Natural killer cell (primary cell): ENCODE measurements at places on chromosomes 11 and 22.

GRCh38 chr22:34781681-34782080 is 284.3 kb upstream of the ISX start:
- DNase-seq = no peak

DNA sequence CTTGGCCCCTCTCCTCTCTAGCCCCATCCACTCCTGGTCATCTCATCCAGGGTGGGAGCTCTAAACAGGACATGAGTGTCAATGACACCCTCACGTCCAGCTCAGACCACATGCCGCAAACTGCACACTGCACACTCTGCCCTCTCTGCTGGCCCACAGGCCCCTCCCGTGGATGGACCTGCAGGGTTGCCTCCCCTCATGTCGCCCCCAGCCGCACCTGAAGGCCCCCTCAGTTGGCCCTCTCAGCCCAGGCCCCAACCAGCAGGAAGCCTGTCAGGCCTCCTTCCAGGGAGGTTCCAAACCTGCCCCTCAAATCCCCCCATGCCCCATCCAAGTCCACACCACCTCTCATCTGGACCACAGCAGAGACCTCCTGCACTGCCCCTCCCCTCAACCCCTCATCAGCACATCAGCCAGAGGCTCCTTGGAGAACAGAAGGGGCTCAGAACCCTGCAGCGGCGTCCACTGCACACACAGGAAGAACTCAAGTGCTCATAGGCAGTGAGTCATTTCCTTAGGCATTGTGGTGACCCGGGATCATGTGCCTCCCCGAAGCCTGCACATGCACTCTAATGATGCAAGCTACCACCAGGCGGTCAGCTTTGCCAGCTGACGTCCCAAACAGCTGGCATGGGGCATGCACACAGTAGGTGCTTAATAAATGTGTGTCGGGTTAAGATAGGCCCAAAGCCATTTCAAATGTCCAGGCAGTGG is 12.9 kb upstream of the CDKN1C start:
- peak; percentile 82 for DNase-seq

- peak; percentile 53 for DNase-seq
Observed at GRCh38 chr11:44632466-44633123, 67.1 kb downstream of the CD82 start.

DNA sequence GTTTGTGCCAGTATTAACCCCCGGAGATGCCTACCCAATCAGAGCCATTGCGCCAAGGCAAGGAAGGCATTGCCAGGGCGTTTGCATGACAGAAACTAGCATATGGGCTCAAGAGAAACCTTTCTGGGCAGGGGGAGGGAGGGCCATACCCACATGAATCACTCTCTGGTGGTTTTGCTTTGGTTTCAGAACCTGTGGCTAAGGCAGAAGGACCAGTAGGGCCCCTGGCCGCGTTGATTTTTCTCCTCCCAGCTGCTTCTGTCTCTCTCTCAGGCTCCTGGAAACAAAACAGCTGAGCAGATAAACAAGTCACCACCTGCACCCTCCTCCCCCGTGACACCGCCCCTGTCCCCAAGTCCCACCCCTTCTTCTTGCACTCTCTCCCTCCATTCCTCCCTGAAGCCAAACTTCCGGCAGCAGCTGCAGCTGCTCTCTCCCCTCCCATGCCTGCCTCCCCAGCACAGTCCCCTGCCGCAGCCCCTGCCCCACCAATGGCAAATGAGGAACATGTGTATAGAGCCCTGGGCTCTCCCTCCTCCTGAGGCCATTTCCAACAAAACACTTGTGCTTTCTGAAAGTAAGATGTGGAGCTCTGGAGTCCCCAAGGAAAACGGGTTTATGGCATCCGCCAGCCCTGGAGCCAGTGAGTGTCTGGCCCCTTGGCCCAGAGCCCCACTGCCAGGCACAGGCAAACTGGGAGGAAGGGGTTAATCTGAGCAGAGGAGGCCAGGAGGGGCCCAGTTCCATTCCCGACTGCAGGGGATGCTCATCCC is 39.0 kb upstream of the ADA2 start:
- peak; percentile 67 for DNase-seq

DNA sequence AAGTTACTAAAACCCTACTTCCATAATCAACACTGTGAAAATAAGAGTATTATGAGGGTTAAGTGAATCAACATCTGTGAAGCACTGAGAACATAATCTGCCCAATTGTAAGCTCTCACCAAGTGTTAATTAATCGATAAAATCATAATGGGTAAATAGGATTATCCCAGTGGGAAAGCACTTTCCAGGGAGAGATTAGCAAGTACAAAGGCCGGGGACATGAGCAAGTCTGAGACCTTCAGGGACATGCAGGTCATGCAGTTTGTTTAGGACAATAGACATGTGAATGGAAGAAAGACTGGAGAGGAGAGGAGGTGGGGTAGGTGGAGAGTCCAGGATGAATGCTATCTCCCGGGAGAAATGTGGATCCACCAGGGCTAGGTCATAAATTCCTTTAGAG is 57.8 kb upstream of the FIBIN start:
- DNase-seq = no peak

DNA sequence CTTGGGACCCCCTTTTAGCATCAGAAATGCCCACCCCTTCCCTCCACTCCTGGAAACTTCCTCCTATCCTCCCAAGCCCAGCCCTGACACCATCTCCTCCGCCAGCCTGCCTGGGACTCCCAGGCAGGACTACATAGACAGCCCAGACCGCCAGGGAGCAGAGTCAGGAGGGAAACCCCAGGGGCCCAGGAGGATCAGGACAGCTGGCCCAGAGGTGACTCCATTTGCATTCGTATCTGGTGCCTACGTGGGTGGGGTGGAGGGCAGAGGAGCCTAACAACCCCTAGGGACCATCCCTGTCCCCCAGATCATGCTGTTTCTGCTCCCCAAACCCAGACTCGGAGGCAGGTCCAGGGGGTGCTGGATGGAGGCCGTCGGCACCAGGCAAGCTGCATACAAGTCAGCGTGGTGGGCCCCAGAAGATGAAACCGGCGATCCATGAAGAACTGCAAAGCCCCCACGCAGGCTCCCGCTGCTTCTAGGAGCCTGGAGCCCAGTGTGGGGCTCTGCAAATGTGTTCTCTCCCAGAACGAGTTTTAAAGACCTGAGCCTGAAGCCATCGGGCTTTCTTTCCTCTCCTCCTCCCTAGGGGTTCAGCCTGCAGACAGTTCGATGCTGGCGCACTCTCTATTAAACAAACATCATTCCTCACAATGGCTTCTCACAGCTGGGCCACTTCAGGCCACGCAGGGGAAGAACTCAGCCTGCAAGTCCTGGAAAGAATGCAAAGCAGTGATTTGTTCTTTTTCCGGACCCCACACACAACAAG is 1506.8 kb downstream of the BRD1 start:
- DNase-seq = no peak

GRCh38 chr11:532527-532985 is 2.8 kb downstream of the HRAS start:
- no peak for DNase-seq

GRCh38 chr22:45130891-45131290 is 32.8 kb upstream of the NUP50 start:
- DNase-seq = no peak

GRCh38 chr11:1744137-1744886 is 6.1 kb downstream of the IFITM10 start:
- no peak for DNase-seq

- DNase-seq = no peak
Observed at GRCh38 chr22:22893891-22894739, 6.5 kb downstream of the IGLL5 start.
